HCT116 (cell line): ENCODE measurements at places on chromosomes 12 and 14. TPM values are rescaled to one million over a fixed set of nuclear protein-coding genes. Genes with fewer than 3 reads are reported as not detected.
A peak's percentile ranks its signal among the peaks of the same experiment; 100 is the strongest.

DNA sequence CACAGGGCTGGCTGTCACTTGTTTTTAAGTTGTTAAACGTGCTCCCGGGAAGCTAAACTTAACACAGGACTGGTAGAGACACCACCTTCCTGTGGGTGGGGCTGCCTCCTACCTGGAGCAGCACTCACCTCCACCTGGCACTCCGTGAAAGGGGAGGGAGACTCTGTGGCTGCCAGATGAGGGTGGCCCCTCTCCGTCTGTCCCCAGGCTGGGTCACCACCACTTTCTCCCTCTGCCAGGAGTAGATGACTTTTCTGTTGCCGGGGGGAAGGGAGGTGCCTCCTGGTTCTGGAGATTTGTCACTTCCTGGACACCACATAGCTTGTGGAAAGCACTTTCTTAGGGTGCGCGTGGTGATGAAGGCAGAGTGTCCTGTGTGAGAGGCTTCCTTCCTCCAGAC is 81.3 kb downstream of the WDR20 start:
- H3K36me3 ChIP-seq: no peaks in the 10 kb centered on the region
- H3K4me1 ChIP-seq: no peaks in the 10 kb centered on the region
- no peak overlapping the region for H3K4me3 ChIP-seq
- no peak overlapping the region for H3K27ac ChIP-seq
- H3K27me3 ChIP-seq: no peaks in the 10 kb centered on the region
- no peak for DNase-seq

The ACSM4 gene
- not detected for total RNA-seq

GRCh38 chr14:100076133-100076532 is 10.9 kb downstream of the EVL start:
- peaks cover 3% of the 10 kb centered on the region; the same call in 1 of the 2 replicates for H3K4me1 ChIP-seq
- H3K27ac ChIP-seq: no peak overlapping the region
- no peaks in the 10 kb centered on the region for H3K27me3 ChIP-seq
- peak; percentile 15 for DNase-seq

- H3K27ac ChIP-seq: no peak overlapping the region
- no peaks in the 10 kb centered on the region for H3K27me3 ChIP-seq
- DNase-seq: no peak
- peaks cover 14% of the 10 kb centered on the region for H3K4me1 ChIP-seq
- no peaks in the 10 kb centered on the region for H3K36me3 ChIP-seq
Observed at GRCh38 chr12:79681008-79681590, 9.7 kb downstream of the PAWR start.

DNA sequence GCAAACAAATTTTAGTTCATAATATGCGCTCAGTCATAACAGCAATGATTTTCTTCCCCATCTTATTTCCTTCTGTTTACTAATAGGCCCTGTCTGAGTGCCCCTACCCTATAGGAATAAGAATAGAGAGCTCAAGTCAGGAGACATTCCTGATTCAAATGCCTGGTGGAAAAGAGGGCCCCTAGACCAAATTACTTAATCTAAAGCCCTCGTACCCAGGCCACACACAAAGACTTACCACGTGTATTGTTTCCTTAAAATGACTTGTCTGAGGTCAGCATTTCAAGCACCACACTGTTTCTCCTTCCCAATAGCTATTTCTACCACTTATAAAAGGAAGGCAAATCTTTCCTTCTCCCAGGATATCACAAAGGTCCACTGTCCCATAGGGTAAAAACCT is 314.9 kb upstream of the TMTC1 start:
- no peaks in the 10 kb centered on the region for H3K36me3 ChIP-seq
- no peaks in the 10 kb centered on the region for H3K27me3 ChIP-seq
- no peak overlapping the region for H3K27ac ChIP-seq
- no peaks in the 10 kb centered on the region for H3K4me1 ChIP-seq
- no peak for DNase-seq

DNA sequence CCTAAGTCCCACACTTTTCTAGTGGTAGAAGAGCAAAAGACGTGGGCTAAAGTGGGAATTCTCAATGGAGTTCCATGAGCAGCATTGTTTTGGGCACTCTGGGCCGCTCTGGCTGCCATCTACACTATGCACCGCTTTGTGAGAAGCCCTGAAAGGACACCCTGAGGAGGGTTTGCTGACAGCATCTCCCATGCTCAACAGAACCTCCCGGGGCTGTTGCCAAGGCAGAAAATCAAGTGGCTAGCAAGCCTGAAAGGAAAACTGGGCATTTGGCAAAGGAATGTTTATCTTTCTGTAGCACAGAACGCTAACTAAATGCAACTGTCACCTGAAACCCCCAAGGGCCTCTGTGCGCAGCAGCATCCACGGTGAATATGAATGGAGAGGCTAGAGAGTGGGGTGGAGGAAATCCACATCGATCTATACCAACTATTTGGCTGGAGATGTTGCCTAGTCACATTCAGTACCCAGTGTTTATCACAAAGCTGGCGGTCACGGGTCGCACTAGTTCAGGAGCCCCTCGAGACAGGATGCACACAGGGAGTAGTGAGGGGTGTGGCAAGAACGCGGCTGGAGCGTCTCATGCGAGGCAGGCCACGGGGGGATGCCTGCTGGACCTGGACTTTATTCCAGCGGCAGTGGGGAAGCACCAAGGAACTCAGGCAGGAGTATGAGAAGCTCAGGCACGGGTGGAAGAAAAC is 14.2 kb downstream of the APPL2 start:
- no peak for DNase-seq
- H3K36me3 ChIP-seq: no peaks in the 10 kb centered on the region
- H3K4me3 ChIP-seq: no peak overlapping the region
- H3K4me1 ChIP-seq: no peaks in the 10 kb centered on the region
- no peaks in the 10 kb centered on the region for H3K27me3 ChIP-seq

The PIANP gene
- not detected for total RNA-seq
